Activated CD4-positive, CD25-positive, alpha-beta regulatory T cell treated with anti-CD3 and anti-CD28 coated beads, Interleukin-2, amount 50 U/mL, for 16 hours (primary cell): ENCODE measurements at places on chromosomes 4 and X.

GRCh38 chrX:27728291-27728690 is 79.5 kb upstream of the MAGEB10 start:
- DNase-seq: no peak

- DNase-seq: no peak
These were observed 663.4 kb downstream of the RAPGEF2 start for GRCh38 chr4:159766241-159766640.

- DNase-seq: no peak
These were observed 139.2 kb upstream of the ANKRD50 start for GRCh38 chr4:124851741-124852140.

GRCh38 chr4:78606530-78607095 is 55.0 kb downstream of the ANXA3 start:
- no peak for DNase-seq

DNA sequence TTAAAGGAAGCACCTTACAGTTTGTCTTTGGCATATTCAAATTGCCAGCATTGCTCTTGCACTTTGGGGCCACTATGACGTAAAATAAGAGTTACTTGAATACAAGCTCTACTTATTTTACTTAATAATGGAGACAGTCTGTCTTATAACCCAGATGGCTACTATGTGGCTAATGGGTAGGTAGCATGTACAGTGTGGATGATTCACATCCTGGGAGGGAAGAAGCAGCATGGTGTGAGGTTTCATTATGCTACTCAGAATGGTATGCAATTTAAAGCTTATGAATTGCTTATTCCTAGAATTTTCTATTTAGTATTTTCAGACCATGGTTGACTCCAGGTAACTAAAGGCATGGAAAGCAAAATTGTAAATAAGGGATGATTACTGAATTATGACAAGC is 761.8 kb upstream of the ATOH1 start:
- no peak for DNase-seq

DNA sequence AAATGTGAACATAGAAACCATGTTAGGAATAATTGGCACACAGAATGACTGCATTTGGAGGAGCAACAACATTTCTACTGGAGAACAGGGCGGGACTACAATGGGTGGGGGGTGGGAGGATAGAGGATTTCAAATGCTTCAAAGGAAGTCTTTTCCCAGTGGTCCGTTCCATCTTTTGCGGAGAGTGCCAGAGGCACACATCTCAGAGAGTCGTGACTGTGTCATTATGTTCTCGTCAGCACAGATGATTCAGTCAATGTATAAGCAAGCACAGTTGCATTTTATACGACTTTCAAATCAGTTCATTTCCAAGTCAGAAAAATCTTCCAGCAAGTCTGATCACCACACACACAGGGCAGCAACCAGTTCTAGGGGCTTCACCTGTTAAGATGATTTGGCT is 22.7 kb upstream of the GPR50 start:
- DNase-seq: no peak

GRCh38 chrX:31508338-31508737 is 436.5 kb upstream of the FTHL17 start:
- no peak for DNase-seq

DNA sequence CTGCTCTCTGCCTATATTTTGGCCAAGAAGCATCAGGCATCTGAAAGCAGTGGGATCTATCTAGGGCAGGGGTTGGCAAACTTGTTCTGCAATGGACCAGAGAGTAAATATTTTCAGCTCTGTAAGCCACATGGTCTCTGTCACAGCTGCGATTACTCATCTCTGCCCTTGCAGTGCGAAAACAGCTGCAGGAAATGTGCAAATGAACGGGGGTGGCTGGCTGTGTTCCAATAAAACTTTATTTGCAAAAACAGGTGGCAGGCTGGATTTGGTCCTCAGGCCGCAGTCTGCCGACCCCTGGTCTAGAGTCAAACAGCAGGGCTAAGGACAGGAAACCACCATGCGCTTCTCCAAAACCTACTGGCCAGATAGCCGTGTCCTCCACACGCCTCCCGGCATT is 48.6 kb downstream of the ACOX3 start:
- DNase-seq: no peak

DNA sequence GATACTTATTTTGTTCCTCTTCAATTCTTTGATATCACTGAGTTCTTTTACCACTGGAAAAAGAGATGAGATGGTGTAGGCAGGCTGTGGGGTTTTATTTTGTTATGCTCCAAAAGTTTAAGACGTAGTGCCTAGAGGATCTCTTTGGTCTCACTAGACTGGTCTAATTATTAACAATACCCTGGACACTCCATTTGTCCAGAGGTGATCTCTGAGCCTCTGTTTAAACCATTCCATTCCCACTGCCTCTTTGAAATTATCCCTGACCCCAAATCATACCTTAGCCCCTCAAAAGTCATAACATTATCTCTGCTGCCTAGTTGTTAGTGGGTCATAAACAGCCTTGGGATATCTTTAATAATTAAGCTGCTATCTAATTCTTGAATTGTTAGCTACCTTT is 24.2 kb downstream of the SMPX start:
- DNase-seq: no peak

- no peak for DNase-seq
These were observed 23.8 kb downstream of the SMIM20 start for GRCh38 chr4:25937801-25938200.

DNA sequence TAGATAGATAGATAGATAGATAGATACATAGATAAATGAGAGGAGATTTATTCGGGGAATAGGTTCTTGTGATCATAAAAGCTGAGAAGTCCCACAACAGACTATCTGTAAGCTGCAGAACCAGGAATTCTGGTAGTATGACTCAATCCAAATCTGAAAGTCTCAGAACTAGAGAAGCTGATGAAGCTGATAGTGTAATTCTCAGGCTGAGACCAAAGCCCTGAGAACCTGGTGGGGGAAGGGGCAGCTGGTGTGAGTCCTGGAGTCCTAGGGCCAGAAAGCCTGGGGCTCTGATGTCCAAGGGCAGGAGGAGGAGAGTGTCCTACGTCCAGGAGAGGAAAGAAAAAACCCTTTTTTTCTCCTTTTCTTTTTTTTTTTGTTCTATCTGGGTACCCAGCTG is 8.0 kb upstream of the BANK1 start:
- no peak for DNase-seq

DNA sequence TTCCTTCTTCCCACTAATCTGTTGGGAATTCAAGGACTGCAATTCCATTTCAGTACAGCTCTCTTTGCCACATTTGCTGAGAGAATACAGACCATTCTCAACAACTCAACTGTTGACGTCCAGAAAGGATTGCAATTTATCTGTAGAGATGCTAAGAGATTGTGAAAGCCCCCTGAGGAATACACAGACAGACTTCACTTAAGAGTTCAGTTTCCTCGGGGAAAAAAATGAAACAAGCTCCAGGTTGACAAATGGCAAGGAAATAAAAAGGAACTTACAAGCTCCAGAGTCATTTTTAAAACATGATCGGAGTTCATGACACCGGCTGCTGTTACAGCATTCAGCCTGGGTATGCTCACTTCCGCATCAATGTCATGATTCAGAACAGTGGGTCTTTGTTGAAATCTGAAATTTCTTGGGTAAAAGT is 13.8 kb downstream of the TLR10 start:
- DNase-seq: no peak

DNA sequence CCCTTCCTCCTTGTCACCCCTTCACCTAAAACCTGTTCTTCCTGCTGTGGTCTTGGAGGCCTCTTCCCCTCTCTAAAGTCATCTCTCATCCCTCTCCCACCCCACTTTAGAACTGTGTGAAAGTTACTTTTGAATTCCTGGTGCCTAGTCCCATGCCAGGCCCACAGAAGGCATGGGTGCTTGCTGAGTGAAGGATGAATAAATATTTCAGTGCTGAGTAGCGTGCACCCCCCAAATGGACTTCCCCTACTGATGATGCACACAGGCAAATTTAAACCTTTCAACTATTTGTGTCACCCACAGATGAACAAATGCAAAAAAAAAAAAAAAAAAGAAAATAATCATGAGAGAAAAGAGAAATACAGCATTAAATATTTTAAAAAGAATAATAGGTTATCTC is 19.8 kb downstream of the PSMD10 start:
- DNase-seq: no peak

- no peak for DNase-seq
These were observed 470.5 kb downstream of the BCOR start for GRCh38 chrX:39627257-39627656.

DNA sequence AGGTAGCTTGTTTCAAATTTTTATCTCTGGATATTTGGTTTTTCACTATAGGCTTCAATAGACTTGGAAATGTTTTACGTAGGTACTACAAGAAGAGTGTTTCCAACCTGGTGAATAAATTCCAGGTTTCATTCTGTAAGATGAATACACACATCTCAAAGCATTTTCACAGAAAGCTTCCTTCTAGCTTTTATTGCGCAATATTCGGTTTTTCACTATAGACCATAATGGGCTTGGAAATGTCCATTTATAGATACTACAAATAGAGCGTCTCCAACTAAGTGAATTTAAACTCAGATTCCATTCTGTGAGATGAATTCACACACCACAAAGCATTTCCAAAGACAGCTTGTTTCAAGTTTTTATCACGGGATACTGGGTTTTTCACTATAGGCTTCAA is 857.7 kb upstream of the HS3ST1 start:
- DNase-seq: no peak

DNA sequence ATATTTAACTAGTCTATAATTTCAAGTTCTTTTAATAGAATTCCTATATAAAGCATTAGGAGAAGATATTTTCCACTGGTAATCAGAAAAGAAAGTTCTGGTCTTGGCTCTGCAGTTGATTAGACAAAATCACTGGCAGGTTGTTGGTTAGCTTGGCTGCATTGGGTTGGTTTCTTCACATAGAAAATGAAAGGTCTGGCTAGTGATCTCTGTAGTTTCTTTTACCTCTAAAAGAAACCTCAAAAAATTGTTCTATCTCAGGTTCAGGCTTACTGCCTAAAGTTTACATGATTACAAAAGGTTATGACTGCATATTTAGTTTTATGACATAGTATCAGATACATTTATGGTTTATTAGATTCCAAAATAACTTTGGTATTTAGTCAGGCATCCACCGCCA is 95.8 kb upstream of the NAP1L5 start:
- no peak for DNase-seq

GRCh38 chrX:149230689-149231088 is 274.4 kb downstream of the IDS start:
- DNase-seq: no peak

GRCh38 chr4:181604546-181604945 is 638.7 kb upstream of the TENM3 start:
- DNase-seq: no peak

- DNase-seq: no peak
These were observed 163.6 kb downstream of the CBR4 start for GRCh38 chr4:168846414-168846813.

- DNase-seq: no peak
These were observed 3.5 kb downstream of the ARMCX4 start for GRCh38 chrX:101488796-101489195.

GRCh38 chrX:106611679-106612392 is at the start of gene RADX:
TSS of gene RADX (plus strand) at chrX:106611978. CDS start at chrX:106612081, 103 bp downstream.
- peak; percentile 61 for DNase-seq

DNA sequence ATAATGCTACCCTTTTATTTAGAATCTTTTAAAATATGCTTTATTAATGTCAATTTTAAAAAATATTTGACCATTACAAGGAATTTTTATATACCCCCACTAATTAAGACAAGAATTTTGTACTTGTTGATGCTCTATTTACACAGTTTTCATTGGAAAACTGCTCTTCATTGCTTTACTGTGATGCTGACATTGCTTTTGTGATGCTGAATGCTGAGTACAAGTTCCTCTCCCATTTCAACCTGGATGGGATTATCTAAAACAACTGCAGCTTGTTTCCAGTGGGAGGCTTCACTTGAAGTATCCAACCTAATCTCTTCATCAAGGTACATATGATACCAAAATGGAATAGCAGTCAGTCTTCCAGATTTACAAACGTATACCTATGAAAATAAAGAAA is 21.2 kb downstream of the TMEM184C start:
- no peak for DNase-seq

- DNase-seq: no peak
These were observed 329.9 kb downstream of the SMARCA1 start for GRCh38 chrX:129193357-129193756.

DNA sequence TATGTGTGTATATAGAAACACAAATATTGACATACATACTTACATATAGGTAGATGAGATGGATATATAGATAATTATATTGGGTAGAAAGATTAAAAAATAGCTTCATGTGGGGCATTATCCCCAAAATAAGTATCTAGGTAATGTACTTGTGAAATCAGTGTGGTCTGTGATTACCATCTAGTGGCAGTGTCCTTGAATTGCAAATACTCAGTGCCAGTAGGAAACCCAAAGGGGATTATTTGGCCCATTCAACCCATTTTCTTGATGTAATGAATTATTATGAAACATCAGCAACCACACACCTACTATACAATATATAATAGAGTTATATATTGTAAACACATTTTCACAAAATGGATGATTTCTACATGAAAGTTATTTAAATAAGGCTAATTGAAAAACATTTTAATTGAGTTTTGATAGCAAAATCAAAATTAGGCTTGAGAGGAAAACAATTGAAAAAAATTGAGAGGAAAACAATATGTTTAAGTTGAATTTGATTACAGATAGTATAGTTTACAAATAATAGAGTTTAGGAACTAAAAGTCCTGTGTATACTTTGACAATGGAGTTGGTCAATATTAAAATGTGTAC is 389.4 kb downstream of the GALNTL6 start:
- DNase-seq: no peak

GRCh38 chr4:145176641-145177432 is 3.6 kb downstream of the OTUD4 start:
- DNase-seq: no peak

DNA sequence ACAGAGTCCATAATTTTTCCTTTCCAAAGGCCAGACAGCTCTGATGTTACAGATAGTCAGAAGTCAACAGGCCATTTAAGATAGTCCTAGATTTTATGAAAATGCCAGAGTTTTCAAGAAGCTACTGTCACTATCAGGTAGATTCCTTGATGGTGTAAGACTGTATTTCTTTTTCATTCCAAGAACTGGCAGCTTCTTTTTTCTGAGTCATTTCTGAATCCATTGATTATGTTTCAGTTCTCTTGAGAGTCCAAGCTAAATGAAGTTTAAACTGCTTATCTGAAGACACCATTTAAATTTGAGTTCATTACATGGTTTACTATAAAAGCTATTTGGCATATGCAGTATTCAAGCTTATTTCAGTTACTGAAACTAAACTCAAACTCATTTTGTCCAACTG is 44.6 kb downstream of the RASSF6 start:
- DNase-seq: no peak

DNA sequence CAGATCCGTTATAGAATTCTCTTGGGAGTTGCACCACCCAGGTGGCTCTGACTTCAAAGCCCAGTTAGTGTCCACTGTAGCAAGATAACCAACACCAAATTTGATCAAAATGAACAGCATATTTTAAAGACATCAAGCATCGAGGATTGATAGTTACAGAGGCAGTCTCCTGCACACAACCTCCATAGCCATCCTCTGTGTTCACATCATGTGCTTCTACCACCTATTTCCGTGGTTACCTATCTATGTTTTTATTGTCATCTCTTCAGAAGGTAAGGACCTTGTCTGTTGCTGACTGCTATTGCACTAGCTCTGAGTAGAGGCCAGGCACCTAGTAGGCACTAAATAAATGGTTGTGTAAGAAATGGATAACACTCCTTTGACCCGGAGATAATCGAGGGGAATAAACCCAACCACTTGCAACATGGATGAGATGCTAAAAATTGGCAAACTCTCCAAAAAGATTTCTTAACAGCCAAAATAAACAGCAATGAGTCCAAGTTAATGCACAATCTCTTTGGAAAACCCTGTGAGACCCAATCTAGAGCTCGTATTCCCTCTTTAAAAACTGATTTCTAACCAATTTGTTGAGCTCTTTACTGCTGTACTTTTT is 14.7 kb upstream of the C1QTNF7 start:
- DNase-seq: no peak
